ENCODE measurements at places on chromosomes 2 and 18.

DNA sequence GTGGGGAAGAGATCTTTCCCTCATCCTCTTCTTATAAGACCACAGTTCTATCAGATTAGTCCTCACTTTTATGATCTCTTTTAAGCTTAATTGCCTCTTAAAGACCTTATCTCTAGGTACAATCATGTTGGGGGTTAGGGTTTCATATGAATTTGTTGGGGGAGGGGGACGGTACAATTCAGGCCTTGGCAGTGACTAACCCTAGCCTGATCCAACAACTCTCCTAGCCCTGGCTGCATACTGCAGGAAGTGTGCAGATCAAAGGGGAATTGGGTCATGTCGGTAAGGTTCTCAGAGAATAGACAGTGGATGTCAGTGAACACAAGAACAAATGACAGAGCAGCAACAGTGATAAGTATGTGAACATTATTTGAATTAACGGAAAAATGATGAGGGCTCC, 16.4 kb downstream of the CAPN13 start:
- no peak for DNase-seq

DNA sequence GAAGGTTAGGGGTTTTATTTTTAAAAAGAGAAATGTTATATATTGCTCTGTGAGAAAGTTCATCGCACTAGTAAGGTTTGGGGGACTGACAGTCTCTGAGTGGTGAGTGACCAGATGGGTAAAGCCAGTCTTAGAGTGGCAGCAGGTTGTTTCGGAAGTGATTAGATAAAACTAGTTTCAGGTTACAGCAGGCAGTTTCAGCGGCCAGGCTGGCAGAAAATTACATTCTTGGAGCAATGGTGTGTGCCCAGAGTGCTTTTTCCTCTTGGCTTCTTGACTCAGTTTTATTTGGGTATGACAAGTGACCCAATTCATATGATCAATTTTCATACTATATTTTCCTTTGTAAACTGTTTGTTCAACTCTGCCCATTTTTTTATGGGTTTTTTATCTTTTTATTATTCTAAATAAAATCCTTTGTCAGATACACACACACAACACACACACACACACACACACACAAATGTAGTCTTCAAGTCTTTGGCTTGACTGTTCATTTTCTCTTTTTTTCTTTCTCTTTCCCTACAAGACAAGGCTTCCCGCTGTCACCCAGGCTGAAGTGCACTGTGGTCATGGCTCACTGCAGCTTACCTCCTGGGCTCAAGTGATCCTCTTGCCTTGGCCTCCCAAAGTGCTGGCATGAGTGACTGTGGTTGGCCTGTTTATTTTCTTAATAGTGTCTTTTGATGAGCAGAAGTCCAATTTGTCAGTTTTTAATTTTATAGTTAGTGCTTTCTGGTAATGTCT, 30.9 kb downstream of the RALBP1 start:
- DNase-seq, result no peak

DNA sequence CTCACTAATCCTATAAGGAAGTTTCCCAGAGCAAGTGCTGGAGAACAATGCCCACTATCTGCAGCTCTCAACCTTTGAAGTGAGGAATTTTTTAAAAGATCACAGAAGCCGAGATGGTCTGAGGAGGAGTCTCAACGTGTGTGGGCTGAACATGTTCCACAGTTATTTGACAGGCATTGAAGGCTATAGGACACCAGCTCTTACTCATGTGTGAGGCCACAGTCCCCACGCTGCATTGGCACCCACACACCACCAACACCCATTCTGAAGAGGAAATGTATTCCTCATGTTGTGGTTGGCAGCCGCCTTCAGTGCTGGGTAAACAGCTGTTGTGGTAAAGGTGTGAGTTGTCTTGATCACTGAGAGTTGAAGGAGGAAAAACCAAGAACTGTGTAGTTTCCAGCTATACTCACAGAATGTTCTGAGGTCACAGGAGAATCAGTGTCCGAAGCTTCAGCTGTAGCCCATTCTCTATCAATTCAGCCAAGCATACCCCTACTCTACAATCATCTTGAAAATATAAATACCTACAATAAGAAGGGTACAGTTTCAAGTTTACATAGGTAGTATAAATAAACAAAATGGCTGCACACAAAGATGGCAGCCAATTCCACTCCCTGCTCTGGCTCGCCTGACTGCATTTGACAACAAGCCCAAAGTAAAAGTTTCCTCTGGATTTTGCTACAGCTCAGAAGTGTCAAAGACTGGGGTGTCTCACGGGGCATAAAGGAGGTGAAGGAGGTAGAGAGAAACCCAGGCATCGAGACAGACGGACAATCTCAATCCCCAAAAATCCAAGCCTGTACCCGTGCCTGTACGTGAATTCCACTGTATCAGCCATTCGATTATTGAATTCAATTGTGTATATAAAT, 12.1 kb downstream of the CD226 start:
- no peak for DNase-seq

- no peak for DNase-seq
Observed at GRCh38 chr2:237574467-237574866, 8.1 kb downstream of the PRLH start.

GRCh38 chr2:69781321-69782248, 39.7 kb downstream of the ANXA4 start:
- no peak for DNase-seq

- peak; percentile 66 for DNase-seq
Observed at GRCh38 chr2:199458806-199459285, 1.1 kb upstream of the SATB2 start.

All from SK-N-SH (cell line).